ENCODE measurements at places on chromosomes 11 and 22. TPM values are rescaled to one million over a fixed set of nuclear protein-coding genes. Genes with fewer than 3 reads are reported as not detected.

- H3K27me3 ChIP-seq, result no peaks in the 10 kb centered on the region
- no peak overlapping the region for H3K27ac ChIP-seq
- no peak for DNase-seq
- H3K4me3 ChIP-seq, result no peak overlapping the region
- no peaks in the 10 kb centered on the region for H3K4me1 ChIP-seq
- H3K36me3 ChIP-seq, result no peaks in the 10 kb centered on the region
These were observed 199.7 kb downstream of the C11orf91 start for GRCh38 chr11:33500861-33501479.

Gene TMEM25
- 32.7 TPM for total RNA-seq

Gene B3GAT1
- total RNA-seq, result 0.92 TPM

Gene ASPHD2
- total RNA-seq, result 1.4 TPM

GRCh38 chr11:44467413-44467812 is 98.0 kb upstream of the CD82 start:
- H3K27me3 ChIP-seq, result no peaks in the 10 kb centered on the region
- H3K4me1 ChIP-seq, result no peaks in the 10 kb centered on the region
- H3K27ac ChIP-seq, result no peak overlapping the region
- no peak overlapping the region for H3K4me3 ChIP-seq
- DNase-seq, result no peak

DNA sequence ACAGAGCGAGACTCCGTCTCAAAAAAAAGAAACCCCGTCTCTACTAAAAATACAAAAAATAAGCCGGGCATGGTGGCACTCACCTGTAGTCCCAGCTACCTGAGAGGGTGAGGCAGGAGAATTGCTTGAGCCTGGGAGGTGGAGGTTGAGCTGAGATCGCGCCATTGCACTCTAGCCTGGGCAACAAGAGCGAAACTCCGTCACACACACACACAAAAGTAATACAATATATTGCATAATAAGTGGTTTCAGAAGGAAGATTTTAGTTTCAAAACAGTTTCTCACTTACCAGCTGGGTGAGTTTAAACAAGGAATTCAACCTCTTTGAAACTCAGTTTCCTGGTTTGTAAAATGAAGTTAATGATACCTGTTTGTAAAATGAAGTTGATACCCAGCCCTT is 32.7 kb upstream of the HTR3A start:
- no peaks in the 10 kb centered on the region for H3K36me3 ChIP-seq
- no peak for DNase-seq
- H3K27me3 ChIP-seq, result no peaks in the 10 kb centered on the region
- no peak overlapping the region for H3K4me3 ChIP-seq

Measured in ovary (tissue), 10 donors.